LNCaP clone FGC (cell line): ENCODE measurements at places on chromosomes 12 and 14.

DNA sequence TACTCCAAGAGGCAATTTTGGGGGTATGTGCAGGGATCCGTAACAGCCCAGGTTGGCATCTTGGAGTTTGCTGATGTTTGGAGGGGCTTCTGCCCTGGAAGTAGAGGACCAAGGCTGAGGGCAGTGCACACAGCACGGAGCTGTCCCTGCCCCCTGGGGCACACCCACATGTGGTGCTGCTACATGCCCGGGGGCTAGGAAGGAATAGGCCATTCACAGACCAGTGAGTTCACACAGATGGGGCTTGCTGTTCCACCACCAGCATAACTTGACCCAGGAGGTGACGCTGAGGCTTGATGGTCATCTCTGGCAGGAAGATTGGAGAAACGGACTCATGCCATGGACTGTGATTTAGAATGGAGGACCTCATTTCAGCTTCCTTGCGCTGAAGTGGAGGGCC lies 231.1 kb upstream of the FKBP4 start:
- no peak for DNase-seq

DNA sequence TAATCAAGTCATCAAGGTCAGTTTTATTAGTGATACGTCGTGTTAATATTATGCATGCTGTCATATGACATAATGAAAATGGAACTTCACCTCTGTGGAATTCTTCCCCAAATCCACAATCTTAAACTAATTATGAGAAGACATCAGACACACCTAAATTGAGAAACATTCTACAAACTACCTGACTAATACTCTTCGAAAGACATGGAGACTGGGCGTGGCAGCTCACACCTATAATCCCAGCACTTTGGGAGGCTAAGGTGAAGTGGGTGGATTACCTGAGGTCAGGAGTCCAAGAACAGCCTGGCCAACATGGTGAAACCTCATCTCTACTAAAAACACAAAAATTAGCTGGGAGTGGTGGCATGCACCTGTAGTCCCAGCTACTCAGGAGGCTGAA lies 33.3 kb upstream of the KRAS start:
- no peak for DNase-seq

DNA sequence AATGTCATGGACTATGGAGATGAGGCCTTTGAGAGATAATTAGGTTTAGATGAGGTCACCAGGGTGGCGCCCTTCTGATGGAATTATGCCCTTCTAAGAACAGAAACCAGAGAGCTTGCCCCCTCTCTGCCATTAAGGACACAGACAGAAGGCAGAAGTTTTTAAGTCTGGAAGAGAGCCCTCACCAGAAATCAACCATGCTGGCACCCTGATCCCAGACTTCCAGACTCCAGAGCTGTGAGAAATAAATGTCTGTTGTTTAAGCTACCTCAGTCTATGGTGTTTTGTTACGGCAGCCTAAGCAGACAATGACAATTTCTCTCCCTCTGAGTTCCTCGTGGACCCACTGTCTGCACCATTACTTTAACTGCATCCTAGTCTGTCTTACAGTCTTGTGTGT lies 382.0 kb downstream of the GXYLT1 start:
- no peak for DNase-seq

DNA sequence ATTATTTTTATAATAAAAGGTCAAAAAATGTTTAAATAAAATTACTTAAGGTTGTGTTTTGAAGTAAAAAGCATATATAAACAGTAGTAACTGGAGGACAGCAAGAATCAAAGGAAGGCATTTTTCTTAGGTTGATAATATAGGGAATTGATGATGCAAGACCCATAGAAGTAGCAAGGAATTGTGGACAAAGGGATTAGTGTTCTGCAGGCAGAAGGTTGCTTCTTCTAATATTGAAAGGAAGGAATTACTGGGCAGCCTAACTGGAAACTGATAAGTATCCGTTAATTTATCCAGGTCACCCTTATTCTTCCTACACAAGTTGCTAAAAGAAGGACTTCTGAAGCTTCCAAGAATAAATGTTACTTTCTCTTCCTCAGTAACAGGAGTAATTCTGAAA lies 54.5 kb upstream of the ALX1 start:
- no peak for DNase-seq

DNA sequence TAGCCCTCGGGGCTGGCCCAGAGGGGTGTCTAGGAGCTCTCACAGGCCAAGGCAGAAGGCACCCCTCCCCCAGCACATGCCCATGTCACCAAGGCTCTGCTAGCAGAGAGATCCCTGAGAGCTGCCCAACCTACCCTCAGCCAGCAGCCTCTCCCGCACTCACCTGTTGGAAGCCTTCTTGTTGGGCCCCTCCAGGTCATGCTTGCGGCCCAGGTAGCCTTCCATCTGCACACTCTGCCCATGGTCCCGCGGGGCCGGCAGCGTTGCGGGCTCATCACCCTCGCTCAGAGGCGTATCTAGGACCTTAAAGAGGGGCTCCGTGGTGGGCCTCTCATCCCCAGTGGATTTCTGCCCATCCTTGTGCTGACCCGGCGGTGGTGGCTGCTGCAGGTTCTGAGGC lies 49.1 kb downstream of the PLEKHG3 start:
- DNase-seq, result no peak

DNA sequence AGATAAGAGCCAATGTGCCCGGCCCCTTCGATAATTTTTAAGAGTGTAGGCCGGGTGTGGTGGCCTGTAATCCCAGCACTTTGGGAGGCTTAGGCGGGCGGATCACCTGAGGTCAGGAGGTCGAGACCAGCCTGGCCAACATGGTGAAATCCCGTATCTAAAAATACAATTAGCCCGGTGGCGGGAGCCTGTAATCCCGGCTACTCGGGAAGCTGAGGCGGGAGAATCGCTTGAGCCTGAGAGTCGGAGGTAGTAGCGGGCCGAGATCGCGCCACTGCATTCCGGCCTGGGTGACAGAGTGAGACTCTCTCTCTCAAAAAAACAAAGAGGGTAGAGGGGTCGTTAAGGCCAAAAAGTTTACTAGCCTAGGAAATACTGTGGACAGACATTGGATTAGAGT lies 2.6 kb downstream of the KRAS start:
- DNase-seq, result no peak

DNA sequence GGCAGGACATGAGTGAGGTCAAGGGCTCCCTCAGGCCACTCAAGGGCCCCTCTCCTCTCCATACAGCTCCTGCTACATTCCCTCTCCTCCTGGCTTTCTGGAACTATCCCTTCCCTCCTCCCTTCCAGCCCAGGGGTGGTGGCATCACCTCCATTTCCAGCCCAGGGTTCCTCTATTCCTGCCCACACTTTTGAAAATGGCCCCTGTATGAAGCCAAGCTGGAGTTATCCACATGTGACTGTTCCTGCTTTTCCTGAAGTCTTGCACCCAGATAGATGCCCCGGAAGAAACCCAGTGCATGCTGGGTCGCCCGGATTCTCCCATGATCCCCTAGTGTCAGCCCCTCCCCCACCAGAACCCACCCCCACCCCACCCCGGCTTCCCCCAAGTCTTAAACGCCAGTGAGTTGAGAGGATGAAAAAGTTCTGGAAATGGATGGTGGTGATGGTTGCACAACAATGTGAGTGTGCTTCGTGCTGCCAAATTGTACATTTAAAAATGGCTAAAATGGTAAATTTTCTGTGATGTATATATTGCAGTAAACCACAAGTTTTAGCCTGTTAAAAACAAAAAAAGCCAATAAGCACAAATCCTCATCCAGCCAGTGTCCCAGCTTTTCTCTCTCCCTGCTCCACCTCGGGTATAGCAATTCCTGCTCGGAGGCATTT lies 136.9 kb downstream of the SCARB1 start:
- DNase-seq, result no peak

DNA sequence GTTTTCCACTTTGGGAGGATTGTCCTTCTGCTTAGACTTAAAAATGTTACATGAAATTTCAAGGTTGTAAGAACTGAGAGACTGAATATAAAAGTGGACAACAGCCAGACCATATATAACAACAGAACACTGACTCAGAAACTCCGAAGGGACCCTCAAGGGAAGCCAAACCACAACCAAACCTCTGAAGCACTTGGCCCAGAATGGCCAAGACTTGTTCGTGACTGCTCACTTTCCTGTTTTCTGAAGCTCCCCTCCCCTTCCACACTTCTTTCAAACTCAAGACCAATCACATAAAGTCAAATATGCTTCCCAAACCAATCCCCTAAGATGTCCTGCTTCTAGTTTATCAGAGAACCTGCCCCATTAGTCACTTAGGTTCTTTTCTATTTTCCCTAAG lies 13.7 kb downstream of the OR6J1 start:
- DNase-seq, result no peak

- no peak for DNase-seq
Measured at GRCh38 chr12:43501703-43502102, 50.3 kb downstream of the ADAMTS20 start.

DNA sequence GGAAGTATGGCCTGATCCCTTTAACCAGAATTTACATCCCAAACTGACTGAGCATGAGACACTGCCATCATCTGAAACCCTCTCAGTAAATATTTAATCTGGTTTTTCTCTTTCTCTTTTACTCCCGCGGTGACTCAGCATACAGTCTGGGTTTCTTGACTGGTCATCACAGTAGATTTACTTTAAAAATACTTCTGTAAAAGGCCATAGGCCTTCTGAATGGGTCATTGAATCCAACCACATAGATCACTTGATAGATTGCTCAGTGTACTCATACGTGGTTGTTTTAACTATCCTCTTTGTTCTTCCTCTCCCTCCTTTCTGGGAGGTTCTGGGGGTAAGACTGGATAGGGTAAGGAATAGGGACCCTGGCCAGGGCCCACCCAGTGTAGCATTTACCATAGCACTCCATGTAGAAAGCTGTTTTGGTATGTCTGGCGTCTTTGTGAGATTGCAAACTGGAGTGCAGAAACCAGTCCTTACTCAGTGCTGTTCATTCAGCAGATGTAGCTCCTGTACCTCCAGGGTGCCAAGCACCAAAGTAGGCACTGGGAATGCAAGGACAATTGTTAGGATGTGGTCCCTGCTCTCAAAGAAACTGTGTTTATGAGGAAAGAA lies 165.7 kb downstream of the SRGAP1 start:
- DNase-seq, result no peak

DNA sequence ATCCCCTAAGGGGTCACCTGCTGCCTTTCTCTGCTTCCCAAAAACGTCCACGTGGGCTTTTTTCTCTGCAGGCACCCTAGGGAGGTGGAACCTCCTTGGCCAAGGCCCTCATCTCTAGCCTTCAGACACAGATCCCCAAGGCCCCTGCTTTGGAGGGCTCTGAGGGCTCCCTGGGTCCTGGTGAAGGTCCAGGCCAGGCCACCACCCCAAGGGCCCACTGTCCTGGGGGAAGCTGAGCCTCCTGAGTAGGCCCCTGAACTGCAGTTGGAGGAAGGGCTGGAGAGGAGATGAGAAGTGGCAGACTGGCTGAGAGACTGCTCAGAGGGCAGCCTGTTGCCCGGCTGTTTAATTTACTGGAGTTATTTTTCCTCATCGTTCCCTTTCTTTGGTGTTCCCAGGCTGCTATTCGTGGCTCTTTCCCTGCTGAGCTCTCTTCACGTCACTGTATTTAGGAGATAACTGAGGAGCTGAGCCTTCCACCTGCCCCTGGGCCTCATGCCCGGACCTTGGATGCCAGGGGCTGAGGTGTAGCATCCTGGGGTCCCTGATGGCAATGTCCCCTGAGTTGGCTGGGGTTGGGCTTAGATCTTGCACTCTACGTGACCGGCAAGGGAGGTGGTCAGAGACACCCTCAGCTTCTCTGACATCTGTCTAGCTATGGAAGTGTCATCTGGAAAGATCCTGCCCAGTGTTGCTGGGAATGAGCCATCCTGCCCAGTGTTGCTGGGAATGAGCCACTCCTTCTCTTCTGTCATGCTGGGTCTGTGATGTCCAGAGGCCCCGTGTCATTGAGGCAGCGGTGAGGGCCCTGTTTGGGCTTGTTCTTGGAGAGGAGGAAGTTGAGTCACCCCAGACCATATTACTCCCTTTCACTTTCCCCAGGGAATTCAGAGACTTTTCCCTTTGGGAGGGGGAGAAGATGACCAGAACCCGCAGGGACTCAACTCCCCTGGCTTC lies 139.8 kb downstream of the TSPAN9 start:
- DNase-seq, result no peak

DNA sequence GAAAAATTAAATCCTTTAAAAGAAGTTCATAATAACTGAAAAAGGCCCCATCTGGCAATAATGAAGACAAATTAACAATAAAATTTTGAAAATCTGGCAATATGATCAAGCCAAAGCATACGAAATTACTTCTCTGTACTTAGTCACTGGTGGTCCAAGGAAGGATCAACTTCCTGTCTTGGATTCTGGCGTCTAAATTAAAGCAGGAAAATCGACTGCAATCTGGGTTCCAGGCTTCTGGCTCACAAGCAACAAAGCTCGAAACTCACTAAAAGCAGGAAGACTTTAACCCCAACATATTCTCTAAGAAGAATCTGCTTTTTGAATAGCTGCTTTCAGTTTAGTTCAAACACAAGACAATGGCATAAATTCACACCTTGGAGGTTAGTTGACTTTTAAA lies 49.7 kb downstream of the LRIG3 start:
- no peak for DNase-seq

- no peak for DNase-seq
Measured at GRCh38 chr14:68509188-68509983, 283.5 kb downstream of the ZFP36L1 start.
